Peyer's patch (tissue), 4 donors: ENCODE measurements at places on chromosomes 11 and 22.

DNA sequence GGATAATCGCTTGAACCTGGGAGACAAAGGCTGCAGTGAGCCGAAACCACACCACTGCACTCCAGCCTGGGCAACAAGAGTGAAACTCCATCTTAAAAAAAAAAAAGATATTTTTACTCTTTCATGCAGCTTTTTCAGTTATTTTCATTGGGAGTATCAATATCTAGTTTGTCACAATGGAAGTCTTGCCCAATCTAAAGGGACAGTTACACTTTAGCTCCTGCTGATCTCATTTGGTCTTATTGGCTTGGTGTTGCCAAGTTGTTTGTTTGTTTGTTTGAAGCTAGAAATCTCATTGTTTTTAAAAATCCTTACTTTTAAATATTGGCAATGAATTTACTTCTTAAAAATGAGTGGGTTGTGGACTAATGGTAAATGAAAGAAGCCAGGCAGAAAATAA lies 24.7 kb downstream of the CEP295 start:
- no peak for DNase-seq

GRCh38 chr22:24952837-24953383 lies 394 bp downstream of the KIAA1671 start:
- no peak for DNase-seq

- DNase-seq: no peak
These were observed 29.0 kb upstream of the CREB3L1 start for GRCh38 chr11:46248289-46249102.

- no peak for DNase-seq
These were observed 83.7 kb downstream of the STIM1 start for GRCh38 chr11:3939211-3939610.

DNA sequence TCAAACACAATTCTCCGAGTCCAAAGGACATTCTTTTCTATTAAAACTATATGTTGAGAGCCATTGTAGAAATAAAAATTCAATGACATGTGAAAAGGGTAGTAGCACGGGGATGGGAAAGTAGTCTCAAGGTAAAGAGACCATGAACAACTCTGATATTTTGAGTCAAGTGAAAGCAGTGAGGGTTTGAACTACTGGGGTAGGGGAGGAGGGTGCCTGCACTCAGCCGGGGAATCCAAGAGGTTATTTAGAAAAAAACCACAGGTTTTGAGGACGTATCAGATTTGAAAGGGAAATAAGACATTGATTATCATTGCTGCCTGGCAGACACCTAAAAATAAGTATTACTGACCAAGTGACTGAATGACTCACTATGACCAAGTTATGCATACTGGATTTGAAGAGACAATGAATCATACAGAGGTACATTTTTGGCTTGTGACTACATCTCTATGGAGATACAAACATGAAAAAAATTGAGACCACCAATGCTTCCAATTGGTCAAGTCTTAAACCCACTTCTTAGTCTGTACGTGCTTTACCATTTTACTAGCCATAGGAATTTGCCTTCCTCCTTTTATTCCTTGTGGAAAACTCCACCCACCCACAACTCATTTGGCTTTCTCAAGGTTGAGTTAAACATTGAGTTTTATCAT lies 2.2 kb upstream of the OR52H1 start:
- DNase-seq: no peak

DNA sequence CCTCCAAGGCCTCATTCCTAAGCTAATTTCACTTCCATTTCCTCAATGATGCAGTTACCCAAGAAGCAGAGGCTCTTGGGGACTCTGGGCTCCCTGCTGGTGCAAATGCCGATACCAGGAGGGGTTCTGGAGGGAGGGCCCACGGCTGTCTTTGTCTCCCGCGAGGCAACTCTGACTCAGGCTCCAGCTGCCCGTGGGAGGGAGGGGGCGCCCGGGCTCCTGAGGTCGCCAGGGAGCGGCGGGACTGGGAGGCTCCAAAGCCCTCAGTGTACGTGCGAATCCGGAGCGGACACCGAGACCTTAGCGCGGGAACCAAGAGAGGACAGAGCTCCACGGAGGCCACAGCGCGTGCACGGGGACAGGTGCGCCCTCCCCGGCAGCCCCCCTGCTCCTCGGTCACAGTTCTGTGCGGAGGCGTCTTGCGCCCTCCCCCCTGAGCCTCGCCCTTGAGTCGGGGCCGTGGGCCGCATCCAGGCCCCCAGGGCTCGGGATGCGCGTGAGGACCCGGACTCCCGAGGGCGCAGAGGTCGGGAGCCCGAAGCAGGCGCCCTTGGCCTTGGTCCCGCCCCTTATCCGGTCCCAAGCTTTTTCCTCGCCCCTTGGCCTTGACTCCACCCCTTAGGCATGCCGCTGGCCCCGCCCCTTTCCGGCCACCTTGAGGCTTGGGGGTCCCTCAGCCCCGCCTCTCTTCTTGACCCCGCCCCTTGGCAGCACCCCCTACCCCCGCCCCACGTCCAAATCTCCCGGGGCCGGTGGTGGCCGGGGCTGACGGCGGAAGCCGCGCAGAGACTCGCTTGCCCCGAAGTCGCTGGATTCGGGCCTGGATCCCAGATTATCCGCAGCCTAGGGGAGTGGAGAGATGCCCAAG lies 4.7 kb upstream of the SHISA8 start:
- peak; percentile 76 for DNase-seq

- DNase-seq: peak; percentile 44
These were observed 9.2 kb downstream of the PKP3 start for GRCh38 chr11:403021-403760.

DNA sequence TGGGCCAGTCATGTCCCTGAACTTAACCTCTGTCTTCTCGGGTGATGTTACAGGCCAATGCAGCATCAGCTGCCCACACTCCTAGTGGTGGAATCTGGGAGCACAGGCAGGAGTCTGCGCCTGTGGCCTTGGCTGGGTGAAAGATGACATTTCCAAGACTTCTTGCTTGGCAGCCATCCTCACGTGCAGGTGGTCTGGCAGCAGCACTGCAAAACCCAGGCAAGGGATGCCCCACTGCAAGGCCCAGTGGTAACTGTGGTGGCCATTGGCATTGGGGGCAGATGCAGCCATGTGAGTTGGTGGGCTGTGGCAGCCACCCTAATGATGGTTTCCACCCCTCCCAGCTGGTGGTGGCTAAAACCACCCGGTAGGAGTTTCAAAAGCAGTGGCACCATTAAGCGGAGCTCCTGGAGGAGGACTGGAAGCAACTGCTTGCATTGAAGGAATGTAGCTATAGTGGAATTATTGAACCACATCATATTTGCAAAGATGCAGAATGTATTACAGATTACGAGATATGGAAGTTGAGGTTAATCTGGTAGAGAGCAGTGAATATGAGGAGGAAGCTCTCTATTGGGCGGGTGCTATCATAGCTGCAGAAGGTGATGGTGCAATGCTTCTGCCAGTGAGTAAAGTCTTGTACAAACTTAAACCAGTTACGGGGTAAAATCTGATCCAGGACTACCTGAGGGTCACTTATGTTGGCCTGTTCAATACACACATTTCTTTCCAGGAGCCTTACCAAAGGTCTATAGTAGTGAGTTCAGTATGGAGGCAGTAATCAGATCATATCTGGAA lies 120.7 kb upstream of the TOP3B start:
- no peak for DNase-seq

DNA sequence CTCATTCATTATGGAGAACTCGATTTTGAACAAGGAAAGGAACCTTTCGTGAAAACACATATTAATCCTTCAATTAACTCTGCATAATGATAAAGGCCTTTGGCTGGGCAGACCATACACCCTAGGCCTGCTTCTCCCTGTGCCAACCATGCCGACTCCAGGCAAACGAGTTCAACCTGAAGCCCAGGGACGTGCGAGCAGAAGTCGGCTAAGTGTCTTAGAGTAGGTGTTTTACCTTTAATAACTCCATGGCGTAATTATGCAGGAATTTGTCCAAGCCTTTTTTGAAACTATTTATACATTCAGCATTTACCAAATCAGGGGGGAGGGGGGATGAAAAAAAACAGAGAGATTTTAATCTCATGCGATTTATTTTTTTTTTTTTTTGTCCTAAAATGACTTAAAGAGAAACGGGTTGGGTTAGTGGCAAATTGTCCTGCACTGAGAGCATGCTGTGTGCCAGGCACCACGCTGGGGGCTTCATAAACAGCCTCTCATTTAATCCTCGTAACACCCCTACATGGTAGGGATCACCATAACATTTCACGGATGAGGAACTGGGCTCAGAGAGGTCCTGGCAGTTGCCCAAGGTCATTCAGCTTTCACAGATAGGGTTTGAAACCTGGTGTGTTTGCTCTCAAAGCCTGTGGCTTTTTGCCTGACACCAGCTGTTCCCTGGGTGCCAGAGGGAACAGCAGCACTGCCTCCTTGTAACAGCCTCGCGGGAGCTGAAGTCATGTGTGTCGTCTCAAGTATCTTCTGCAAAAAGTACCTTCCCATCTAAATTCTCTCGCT lies 423.9 kb downstream of the MN1 start:
- DNase-seq: no peak
